Airway epithelial cell (primary cell): ENCODE measurements at places on chromosomes 1 and 21. TPM values are rescaled to one million over a fixed set of nuclear protein-coding genes. Genes with fewer than 3 reads are reported as not detected.

Gene EDN2
- 2.8 and 10.1 TPM in 2 replicates for total RNA-seq

Gene ARHGEF16
- 24.3 and 24.5 TPM in 2 replicates for total RNA-seq

Gene PROK1
- not detected in 2 replicates for total RNA-seq

Gene COL8A2
- total RNA-seq: 0.74 and 1.1 TPM in 2 replicates

Gene NECAP2
- total RNA-seq: 57.0 and 57.7 TPM in 2 replicates

Gene KCNK2
- not detected in 2 replicates for total RNA-seq

Gene CD1E
- not detected in 2 replicates for total RNA-seq

Gene S100A8
- total RNA-seq: 1,254 and 1,417 TPM in 2 replicates

Gene S100A7
- 0.42 and 3.5 TPM in 2 replicates for total RNA-seq

Gene ATP1A4
- not detected in 2 replicates for total RNA-seq

Gene SPATA46
- total RNA-seq: not detected in 2 replicates

Gene KLF17
- not detected in 2 replicates for total RNA-seq

Gene SMIM1
- total RNA-seq: 0.79 and 3.6 TPM in 2 replicates

Gene BGLAP
- 0.14 TPM in 1 of 2 replicates, not detected in the other for total RNA-seq

Gene EXTL1
- total RNA-seq: not detected in 2 replicates

Gene OR2M2
- total RNA-seq: not detected in 2 replicates

Gene MROH7
- not detected in 2 replicates for total RNA-seq

Gene NCF2
- 13.6 and 34.7 TPM in 2 replicates for total RNA-seq
